ENCODE measurements at places on chromosomes 12 and 14.

DNA sequence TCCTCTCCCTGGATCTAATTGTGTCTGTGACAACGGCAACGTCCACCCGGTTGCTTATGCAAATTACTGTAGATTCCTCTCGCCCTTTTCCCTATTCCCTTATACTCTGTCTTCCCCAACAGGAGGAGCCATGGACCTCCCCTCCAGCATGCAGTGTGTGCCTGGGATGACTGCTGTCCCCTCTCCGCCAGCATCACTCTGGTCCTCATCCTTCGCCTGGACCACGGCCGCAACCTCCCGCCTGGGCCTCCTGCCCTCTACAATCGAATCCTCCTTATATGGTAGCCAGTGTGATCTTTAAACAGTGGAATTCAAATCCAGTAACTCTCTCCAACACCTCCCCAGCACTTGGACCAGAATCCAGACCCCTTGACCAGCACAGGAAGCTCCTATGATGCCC is 30.6 kb upstream of the PRIMA1 start:
- DNase-seq: no peak

GRCh38 chr12:101902641-101903040 is 25.3 kb downstream of the DRAM1 start:
- DNase-seq: no peak

DNA sequence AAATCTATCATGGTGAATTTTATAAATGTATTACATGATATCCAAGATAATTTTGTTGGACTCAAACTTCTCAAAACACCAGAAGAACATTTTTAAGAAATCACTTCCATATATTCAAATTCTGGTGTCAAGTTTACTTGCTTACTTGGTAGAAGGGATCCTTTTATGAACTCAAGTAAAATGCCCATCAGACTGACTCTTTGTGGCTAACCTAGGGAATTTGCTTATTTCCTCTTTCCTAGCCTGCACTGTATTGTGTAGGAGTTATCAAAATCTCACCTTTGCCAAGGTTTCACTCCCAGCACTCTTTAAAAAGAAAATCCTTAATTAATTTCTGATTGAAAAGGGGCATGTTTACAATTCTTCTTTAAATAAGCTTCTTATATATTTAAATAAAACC is 196.5 kb downstream of the DUSP6 start:
- DNase-seq: no peak

DNA sequence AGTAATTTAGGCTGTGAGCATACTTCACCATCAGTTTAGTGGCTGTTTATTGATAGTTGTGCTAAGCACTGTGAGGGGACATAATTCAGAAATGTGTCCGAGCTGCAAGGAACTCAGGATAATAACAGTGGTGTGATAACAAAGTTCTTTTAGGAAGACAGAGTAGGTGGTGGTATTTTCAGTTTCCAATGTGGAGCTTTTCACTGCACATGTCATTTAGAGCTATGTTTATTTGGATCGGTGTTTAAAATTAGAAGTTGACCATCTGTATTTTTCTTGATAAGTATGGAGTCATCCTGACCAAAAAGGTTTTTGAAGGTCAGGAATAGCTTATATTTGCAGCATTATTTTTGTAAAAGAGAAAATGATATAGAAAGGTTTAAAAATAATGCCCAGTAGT is 443.5 kb downstream of the TMTC2 start:
- DNase-seq: no peak

DNA sequence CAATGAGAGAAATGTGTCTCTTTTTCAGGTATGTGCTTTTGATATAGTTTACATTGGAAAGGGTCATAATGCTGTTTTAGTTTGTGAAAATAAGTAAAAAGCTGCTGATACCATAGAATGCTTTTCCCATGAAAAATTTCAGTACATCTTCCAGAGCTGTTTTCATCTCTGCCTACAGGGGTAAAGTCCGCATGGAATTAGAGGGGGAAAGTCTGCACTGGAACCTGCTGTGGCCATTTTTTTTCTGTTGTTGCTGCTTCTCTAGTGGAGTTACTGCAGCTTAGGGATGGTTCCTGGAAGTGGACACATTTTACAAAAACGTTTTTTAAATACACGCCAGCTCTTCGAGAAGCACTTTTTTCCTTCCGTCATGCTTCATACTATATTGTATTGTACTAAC is 81.3 kb downstream of the VEZT start:
- DNase-seq: no peak

GRCh38 chr12:21296348-21296747 is 38.4 kb downstream of the SLCO1A2 start:
- no peak for DNase-seq

GRCh38 chr12:5154091-5154490 is 110.4 kb downstream of the KCNA5 start:
- no peak for DNase-seq

DNA sequence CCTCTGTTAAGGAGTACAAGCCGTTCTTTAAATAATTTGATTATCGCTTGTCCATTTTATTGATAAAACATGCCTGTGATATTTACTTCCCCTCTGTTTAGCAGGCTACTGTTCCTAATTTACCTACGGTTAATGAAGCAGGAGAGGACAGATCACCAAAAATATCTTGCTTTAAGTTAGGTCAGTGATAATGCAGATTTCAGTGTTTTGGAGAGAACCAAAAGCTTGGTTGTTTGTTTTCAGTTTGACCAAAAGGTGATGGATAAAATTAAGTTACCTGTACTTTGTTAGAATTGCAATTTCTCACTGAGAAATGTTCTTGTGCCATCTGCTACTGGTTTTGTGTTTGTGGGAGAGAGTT is 958 bp downstream of the SPATS2 start:
- DNase-seq: no peak

DNA sequence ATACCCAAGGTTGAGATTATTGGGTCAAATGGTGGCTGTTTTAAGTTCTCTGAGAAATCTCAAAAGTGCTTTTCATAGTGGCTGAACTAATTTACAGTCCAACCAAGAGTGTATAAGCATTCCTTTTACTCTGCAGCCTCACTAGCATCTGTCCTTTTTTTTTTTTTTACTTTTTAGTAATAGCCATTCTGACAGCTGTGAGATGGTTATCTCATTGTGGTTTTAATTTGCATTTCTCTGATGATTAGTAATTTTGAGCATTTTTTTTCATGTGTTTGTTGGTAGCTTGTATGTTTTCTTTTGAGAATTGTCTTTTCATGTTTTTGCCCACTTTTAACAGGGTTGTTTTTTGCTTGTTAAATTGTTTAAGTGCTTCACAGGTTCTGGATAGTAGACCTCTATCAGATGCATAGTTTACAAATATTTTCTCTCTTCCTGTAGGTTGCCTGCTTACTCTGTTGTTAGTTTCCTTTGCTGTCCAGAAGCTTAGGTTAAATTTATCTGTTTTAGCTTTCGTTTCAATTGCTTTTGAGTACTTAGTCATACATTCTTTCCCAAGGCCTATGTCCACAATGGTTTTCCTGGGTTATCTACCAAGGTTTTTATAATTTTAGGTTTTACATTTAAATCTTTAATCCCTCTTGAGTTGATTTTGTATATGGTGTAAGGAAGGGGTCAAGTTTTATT is 881.3 kb upstream of the SEL1L start:
- DNase-seq: no peak

DNA sequence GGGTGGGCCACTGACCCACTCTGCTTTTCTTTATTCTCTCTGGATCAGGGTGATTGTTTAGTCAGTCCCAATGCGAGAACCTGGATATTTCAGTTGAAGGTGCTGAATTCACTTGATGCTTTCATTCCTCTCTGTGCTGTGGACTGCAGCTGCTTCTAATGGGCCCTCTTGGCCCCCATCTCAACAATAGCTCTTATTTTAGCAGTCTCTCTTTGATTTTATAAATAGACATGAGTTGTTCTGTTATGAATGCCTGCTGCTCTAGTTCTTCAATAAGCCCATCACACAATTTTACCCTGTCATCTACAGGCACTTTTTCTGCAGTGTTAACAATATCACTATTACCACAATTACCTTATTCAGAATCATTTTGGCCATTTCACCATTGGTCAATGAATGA is 54.1 kb upstream of the YARS2 start:
- no peak for DNase-seq

- DNase-seq: no peak
Measured at GRCh38 chr12:1595026-1595561, 713 bp upstream of the FBXL14 start.

DNA sequence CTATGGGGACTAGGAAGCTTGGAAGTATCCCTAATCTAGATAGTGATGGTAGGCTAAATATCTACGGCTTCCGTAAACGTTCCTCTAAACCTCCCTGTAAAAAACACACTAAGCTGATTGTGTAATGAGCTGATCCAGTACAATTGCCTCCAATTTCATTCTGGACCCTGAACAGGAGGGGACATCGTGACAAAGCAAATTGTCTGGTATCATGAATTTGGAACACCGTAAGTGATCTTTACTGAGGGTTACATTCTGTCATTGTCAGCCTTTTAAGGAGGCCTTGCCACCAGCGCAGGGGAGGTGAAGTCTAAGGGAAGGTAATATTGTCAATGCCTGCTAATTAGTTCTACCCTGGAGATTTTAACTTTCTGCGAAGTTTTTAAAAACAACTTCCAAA is 487 bp upstream of the MGST1 start:
- DNase-seq: no peak

GRCh38 chr12:5428332-5429221 is 3.3 kb upstream of the NTF3 start:
- DNase-seq: no peak

- DNase-seq: no peak
Measured at GRCh38 chr14:43418324-43418723, 1088.8 kb downstream of the FSCB start.

GRCh38 chr12:7118881-7119280 is 9.8 kb downstream of the RBP5 start:
- peak; percentile 50 for DNase-seq

DNA sequence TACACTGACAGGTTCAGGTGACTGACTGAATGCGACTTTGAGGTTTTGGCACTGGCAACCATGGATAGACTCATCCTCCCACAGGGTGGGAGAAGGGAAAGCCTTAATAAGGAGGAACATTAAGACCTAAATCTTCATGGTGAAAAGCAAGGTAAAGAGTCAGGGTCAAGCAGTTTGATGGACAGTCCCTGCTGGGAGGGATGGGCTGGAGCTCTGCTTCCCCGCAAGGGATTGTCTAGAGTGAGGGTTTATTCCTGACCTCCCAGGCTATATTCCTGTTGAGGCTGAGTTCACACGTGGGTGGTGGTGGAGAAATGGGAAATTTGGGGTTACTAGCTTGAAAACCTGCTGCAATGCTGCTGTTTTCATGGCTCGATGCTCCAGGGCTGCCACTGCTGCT is 9.4 kb upstream of the STAC3 start:
- DNase-seq: no peak

- DNase-seq: no peak
Measured at GRCh38 chr12:64828713-64829112, 4.3 kb downstream of the TBC1D30 start.

DNA sequence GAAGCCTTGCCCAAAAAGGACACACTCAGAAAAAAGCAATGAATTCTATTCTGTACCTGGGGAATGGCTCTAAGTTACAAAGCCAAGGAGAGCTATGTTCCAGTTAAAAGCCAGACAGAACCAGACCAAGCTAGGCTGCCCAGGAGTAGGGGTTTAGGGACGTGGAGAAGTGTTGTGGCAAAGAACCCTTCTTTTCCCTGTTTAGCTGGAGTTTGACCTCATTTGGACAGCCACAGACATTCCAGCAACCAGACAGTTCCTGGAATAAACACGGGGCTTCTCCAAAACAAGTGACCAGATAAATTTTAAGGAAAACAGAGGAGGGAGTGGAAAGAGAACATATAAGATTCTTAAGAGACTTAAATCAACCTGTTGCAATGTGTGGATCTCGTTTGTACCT is 62.3 kb downstream of the GCH1 start:
- no peak for DNase-seq

- DNase-seq: no peak
Measured at GRCh38 chr14:73762375-73762822, 48.2 kb upstream of the PNMA1 start.

GRCh38 chr12:56159482-56160192 is 1.5 kb downstream of the MYL6 start:
- no peak for DNase-seq

DNA sequence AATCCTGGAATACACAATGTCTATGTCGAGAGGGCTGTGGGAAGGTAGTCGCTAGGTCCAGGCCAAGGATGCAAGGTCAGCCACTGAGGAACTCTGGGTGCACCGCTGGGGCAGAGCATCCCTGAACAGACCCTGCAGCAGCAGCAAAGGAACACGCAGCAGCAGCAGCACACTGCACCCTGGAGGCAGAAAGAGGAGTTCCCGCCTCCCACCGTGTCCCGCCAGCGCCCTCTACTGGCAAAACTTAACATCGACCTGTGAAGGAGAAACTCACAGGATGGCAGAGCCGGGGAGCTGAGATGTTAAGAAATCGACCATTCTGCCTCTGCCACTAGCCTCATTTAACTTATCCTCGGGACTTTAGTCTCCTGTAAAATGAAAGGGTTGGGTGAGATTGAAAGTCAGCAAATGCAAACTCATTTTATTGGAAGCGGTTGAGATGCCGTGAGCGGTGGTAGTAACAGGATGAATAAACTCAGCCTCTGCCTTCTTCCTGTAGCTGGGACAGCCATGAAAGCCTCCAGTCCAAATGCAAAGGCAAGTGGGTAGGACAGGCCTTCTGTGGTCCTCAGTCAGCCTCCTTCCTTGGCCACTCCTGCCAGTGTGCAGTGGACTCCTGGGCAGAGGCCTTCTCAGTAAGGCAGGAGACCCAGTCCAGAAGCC is 45.6 kb downstream of the STAB2 start:
- no peak for DNase-seq

DNA sequence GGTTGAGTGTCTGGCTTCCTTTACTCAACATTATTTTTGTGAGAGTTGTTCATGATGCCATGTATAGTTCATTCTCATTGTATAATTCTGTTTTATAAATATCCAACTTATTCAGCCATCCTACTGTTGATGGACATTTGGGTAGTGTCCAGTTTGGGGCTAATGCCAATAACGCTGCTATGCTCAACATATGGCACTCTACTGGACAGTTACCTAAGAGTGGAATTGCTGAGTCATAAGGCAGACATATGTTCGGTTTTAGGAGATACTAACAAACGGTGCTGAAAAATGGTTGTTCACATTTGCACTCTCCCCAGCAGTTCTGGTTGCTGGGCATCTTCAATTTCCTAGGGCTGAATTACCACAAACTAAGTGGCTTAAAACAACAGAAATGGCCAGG is 28.7 kb upstream of the P2RX4 start:
- no peak for DNase-seq
